ENCODE measurements at places on chromosomes 4 and X.
A peak's percentile ranks its signal among the peaks of the same experiment; 100 is the strongest.

DNA sequence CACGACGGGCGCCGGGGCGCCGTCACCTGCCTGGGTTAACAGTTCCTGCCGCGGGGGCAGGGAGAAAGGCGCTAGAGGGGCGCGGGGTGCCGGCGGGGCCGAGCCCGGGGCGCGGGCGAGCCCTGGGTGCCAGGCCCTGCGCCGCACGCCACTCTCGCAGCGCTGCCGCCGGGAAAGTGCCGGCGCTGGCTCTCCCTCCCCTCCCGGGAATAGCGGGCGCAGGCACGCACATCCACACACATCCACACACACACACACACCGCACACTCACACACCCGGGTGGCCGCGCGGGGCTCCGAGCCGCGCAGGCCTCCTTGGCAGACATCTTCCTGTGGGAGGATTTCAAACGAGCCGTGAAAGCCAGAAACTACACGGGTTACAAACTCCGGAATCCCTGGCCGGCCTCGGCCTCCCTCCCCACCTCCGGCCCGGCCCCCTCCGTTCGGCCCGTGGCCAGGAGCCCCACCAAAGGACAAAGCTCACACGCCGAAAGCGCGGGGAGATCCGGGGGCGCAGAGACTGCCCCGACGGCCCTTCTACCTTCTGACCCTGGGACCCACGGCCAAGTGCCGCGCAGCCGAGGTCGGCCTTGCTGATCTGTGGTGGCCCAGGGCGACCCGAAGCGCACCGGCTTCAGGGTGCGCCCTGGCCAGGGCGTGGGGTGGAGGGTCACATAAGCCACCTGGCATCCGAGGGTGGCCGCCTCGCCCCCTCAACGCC lies 92.3 kb downstream of the BCOR start:
- DNase-seq = no peak

- DNase-seq = peak; percentile 14
Observed at GRCh38 chr4:138981930-138982390, 33.6 kb upstream of the NOCT start.

GRCh38 chrX:19670854-19671620 lies 155.7 kb upstream of the MAP3K15 start:
- peak; percentile 91 for DNase-seq

DNA sequence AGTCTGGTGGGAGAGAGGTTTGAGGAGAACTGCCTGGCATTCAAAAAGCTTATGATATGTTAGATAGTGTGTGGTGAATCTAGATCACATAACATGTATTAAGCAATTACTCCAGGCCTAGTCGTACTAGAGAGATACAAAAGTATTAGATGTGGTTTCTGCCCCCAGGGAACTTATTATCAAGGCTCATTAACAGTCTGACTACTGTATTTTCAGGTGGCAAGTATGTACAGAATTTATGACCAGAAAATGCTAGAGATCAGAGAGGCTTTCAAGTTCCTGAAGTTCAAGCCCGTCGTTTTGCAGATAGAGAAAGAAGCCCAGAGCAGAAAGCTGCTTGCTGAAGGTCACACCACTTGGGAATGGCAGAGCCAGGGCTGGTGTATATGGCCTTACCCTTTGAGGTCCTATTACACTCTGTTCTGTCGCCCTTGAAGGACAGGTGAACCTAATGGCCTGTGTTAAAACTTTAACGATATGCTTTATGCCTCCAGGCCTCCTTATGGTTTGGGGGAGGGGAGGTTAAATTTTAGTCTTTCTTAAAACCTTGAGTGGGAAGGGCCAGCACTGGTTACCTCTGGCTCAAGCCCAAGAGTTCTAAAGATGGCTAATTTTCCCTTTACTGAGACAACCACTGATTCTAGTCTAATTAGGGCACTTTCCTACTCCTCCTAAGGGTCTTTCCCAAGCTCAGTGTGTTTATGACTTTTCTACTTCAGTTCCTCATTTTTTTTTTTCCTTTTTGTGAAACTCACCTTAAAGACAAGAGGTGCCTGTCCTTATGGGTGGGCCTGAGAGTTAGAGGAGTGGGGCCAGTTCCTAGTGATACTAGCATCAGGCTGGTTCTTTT lies 19.9 kb downstream of the TMEM164 start:
- no peak for DNase-seq

GRCh38 chr4:155304375-155304774 lies 72.4 kb downstream of the MAP9 start:
- DNase-seq = no peak

DNA sequence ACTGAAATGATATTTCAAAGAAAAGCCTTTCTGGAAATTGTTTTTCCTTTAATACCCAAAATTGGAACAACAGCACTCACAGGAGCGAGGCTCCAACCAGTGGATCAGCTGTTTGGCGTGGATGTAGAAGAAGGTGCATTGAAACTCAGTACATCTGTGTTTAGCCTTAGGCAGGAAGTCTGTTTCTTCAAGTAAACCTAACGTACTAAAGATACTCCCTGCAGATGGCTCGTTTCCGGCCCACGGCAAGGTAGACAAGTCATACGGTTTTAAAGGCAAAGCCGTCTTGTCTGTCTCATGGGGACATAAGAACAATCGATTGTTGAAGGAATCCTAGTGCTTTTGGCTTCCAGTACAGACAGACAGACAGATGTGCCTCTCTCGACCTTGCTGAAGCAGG lies 50.0 kb upstream of the CLCN4 start:
- DNase-seq = no peak

DNA sequence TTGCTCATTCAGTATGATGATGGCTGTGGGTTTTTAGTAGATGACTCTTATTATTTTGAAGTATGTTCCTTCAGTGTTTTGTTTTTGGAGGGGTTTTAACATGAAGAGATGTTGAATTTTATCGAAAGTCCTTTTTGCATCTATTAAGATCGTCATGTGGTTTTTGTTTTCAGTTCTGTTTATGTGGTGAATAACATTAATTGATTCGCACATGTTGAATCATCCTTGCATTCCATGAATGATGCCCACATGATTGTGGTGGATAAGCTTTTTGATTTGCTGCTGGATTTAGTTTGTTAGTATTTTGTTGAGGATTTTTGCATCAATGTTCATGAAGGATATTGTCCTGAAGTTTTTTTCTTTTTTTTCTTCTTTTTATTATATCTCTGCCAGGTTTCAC lies 347.4 kb upstream of the EPHA5 start:
- DNase-seq = no peak

- DNase-seq = no peak
Observed at GRCh38 chr4:80183250-80184052, 13.9 kb upstream of the PRDM8 start.

- no peak for DNase-seq
Observed at GRCh38 chrX:46262304-46262703, 282.9 kb downstream of the ZNF674 start.

DNA sequence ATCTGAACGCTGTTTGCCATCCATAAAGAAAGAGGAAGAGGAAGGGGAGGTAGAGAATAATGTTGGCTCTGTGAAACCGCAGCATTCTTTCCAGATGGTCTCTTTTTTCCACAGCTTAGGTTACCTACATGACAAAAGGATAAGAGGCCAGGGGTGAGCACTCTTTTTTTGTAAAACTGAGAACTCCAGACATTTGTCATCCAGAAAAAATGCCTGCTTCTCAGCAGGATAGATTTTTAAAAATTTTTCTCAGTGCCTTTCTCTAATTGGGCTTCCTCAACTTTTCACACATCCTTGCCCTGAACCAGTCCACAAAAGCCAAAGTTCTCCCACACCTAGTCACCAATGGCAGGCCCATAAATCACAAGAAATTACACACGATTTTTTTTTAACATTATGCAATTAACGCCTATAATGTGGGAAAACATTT lies 158.1 kb upstream of the TENM3 start:
- no peak for DNase-seq

GRCh38 chr4:95180531-95181242 lies 368.1 kb downstream of the UNC5C start:
- no peak for DNase-seq

DNA sequence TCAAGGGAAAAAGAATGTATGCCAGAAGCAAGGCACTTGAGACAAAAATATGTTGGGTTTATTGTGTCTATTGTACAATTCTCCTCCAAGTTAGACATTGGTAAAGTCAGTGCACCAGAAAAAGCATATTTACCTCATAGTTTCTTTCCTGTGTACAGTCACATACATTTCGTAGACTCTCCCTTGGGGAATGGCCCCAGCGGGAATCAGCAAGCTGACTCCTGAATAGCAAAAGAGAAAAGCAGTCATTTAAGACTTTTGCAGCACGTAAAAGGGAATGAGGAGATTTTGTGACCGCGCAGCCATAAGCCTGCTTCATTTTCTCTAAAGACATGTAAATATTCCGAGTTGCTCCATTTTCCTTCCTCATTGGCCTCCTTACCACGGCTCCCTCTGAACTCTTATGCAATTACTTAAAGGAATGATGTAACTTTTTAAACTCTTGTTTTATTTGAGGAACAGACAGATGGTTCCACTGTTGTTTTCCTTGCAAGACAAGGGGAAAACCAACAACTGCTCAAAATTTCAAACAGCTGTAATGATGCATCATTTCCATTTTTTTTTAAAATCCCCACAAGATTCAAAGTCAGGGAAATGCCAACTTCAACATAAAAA lies 332.7 kb downstream of the UNC5C start:
- DNase-seq = no peak

All from SK-MEL-5 (cell line).